Hematopoietic multipotent progenitor cell treated with erythropoietin and hydrocortisone succinate and interleukin-3 and kit ligand, for 4 days (in vitro differentiated cells): ENCODE measurements at places on chromosomes 4 and X.

DNA sequence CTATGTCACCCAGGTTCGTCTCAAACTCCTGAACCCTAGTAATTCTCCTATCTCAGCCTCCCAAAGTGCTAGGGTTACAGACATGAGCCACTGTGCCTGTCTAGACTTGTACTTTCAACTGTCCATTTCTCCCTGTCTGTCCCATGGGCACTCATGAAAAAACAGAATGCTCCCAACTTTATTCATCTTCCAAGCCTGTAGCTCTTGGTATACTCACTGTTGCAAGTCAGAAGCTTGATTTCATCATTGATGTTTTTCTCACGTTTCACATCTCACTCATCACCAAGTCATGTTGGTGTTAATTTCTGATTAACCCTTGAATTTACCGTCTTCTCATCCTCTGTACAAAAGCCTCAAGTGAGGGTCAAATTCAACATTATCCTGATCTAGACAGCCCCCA is 7.3 kb upstream of the SRP72 start:
- DNase-seq = no peak

DNA sequence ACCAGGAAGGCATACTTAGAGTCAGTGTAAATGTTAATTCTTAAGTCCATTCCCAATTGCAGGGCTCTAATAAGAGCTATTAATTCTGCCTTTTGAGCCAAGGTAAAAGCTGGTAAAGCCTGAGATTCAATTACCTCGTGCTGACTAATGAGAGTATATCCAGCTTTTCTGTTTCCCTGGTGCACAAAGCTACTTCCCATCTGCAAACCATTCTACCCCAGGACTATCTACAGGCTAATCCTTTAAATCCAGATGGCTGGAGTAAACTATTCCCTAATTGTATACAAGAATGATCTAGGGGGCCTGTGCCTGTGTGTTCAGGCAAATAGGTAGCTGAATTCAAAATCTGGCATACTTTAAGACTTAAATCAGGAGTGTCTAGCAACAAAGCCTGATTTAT is 365.0 kb downstream of the GPM6A start:
- no peak for DNase-seq

GRCh38 chrX:93874554-93874953 is 200.5 kb downstream of the FAM133A start:
- peak; percentile 49 for DNase-seq

DNA sequence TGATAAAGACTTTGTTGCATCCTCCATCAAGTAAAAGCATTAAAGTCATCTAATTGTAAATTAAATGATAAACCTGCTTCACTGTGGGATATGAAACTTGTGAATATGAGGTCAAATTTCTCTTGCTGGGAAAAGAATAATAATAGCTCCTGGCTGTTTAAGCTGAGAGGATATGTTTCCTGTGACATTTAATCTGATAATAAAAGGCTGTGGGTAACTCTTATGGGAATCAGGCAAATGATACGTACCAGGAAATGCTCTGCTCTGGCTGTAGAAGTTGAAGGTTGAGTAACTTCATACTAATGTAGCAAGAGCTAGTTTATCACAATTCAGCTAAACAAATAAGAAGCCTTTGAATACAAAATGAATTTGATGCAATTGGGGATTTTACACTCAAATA is 574.6 kb downstream of the RAPGEF2 start:
- DNase-seq = no peak

DNA sequence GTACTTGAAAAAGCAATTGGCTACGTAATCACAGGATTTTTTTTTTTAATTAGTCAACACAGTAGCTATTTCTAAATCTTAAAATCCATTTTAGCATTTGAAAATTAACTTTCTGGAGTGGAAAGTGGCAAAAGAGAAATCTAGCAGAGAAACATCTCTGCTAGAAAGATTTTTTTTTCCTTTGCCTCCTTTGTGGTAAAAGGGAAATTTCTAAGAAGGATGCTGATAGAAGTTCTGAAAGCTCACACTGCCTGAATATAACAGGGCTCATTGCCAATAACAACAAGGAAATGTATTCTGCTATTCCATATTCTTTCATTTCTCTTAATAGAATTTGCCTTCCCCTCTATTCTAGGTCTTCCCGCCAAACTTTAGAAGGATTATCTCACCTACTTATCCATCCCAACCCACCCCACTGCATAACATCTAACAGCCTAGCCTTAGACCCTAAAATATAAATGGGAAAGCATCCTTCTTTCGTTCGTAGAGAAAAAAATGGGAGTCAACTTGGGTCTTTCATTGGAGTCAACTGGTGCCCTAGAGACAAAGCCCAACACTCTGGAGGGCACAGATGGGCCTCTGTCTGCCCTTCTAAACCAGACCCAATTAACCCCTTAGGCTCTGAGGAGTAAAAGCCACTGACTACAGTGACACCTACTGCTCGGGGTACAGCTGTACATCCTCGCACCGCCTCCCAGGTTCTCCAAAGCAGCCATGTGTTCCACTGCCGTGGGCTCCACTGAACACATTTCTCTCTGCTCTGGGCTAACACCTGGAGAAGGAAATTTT is 103.9 kb downstream of the MAML3 start:
- DNase-seq = peak; percentile 81
